Fibroblast of gingiva (primary cell): ENCODE measurements at places on chromosomes 3 and 15.

DNA sequence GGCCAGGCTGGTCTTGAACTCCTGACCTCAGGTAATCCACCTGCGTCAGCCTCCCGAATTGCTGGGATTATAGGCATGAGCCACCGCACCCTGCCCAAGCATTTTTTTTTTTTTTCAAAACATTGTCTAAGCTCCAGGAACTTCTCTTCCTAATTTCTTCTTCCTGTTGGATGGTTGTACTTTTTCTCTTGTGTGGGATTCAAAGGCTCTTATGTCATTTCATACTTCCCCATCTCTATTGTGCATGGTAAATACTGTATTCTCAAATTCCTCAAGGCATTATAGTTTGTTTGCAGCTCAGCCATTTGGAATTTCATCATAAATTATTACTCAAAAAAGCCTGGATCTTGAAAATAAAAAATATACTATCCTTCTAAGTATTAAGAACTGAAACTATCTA, 199.1 kb upstream of the GADL1 start:
- DNase-seq = no peak

- no peak for DNase-seq
Observed at GRCh38 chr15:36529296-36530011, 50.0 kb upstream of the CDIN1 start.

DNA sequence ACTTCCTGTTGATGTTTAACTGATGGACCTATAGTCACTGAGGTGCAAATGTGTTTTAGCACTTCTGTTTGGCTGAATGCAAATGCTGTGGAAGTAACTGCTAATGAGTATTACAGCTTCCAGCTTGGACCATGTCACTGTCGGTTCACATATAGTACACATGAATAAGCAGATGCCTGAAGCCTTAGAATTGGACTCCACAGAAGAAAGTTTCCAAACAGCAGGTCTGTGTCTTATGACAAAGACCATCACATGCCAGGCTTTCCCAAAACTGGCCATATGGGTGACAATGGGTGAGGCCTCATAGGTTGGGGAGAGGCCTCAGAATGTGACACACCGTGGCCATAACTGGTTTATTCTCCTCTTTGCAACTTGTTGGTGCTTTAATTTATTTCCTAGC, 241.8 kb downstream of the WNT5A start:
- DNase-seq = no peak

- no peak for DNase-seq
Observed at GRCh38 chr3:60636846-60637245, 614.4 kb downstream of the FHIT start.
